ENCODE measurements at places on chromosomes 4 and X.
A peak's percentile ranks its signal among the peaks of the same experiment; 100 is the strongest.

GRCh38 chr4:125461676-125462363 lies 147.1 kb downstream of the FAT4 start:
- no peak for DNase-seq

- no peak for DNase-seq
Observed at GRCh38 chr4:53306729-53307128, 59.1 kb downstream of the SCFD2 start.

- DNase-seq = no peak
Observed at GRCh38 chr4:21512353-21512752, 436.2 kb downstream of the KCNIP4 start.

GRCh38 chr4:138689187-138689586 lies 326.4 kb upstream of the NOCT start:
- DNase-seq = no peak

- DNase-seq = no peak
Observed at GRCh38 chrX:132775263-132775823, 183.1 kb downstream of the HS6ST2 start.

GRCh38 chrX:88416002-88416401 lies 331.0 kb upstream of the CPXCR1 start:
- no peak for DNase-seq

DNA sequence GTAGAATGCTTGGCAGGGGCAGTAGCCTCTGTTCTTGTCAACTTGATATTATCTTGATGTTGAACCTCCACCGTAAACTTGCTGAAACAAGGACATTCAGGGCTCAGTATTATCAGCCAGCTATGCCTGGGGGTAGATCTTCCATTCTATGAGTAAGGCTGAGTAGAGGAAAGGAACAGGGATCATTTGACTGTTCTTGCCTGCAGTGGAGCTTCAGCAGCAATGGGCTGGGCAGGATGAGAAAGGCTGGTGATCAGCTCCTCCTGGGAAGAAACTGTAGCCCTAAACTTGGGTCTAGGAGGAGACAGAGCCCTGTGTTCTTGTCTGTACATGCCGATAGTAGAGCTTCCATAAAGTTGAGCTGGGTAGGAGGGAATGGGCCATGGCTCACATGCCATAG lies 127.2 kb downstream of the CCSER1 start:
- DNase-seq = no peak

- DNase-seq = no peak
Observed at GRCh38 chr4:173498023-173498422, 32.0 kb downstream of the HAND2 start.

DNA sequence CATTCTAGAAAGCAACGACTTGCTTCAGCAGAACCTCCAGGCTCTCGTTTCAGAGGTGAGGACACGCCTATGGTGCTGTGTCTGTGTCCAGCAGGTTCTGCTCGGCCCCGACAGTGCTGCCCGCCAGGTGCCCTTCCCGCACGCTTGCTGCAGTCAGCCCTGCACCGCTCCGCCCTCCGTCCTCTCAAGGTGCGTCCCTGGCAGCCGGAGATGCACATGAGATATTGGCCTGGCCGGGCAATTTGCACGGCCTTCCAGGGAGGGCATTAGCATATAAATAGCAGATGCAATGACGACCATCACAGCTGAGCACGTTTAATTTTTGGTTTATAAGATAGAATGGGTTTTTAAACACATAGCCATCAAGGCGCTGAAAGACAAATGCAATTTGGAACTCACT lies 14.4 kb downstream of the UVSSA start:
- DNase-seq = no peak

DNA sequence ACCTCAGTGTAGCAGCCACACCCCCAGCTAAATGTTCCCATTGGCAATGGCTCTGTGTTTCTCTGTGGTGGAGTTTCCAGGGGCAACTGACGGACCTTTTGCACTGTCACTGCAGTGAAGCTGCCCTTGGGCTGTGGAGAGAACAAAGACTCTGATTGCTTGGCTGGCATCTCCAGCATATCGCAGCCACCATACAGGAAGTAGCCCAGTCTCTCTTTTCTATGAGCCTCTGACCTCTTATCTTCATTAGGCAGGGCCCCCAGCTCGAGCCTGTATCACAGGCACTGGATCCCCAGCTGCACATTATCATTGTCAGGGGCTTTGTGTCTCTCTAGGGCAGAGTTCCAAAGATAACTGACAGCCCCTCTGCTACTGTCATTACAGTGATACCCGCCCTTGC lies 483.5 kb downstream of the ARAP2 start:
- DNase-seq = no peak

DNA sequence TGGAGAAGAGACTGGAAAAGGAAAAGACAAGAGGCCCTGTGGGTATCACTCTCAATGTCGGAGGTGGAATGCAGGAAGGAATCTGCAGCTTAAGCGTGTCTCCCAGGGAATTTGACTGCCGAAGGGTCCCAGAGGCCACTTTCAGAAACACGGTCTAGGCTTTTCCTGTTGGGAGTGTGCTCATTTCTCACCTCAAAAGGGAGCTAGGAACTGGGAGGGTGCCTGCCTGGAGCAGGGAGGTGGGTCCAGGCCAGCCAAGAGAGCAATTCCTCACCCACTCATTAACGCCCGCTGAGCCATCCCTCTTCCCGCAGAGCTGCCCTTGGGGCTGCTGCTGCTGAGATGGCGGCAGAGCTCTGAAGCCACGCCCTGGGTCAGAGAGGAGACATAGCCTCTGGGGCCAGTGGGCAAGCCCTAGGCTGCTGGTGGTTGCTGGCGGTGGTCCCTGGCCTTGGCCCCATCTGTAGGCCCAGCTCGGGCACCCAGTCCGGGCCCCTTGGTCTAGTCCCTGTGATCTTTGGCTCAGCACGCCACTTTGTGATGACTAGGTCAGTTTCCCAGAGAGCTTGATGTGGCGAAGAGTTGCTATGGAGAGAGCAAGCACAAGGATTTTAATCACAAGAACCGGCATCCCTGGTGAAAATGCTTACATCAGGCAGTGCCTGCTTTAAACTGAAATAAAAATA lies 4.1 kb downstream of the ZNF185 start:
- no peak for DNase-seq

GRCh38 chrX:21728276-21728968 lies 29.5 kb downstream of the SMPX start:
- DNase-seq = no peak

GRCh38 chrX:12946838-12947544 lies 27.9 kb upstream of the TMSB4X start:
- DNase-seq = peak; percentile 78

DNA sequence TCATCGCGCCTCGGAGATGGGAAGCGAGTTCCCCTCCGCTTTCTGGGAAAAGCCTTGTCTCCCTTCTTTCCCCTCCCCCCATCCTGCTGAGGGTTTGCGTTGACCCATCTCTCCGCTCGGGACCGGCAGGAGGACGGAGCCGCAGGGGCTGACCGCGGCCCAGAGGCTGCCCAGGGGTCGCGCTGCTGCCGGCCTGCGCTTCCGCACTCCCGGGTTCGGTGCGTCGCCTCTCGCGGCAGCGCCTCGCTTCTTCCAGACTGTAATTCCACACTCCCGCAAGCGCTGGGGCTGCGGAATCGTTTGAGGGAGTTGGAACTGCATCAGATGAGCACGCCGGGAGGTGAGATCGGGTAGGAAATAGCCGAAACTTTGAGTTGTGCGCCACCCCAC lies 88.3 kb downstream of the BCOR start:
- DNase-seq = peak; percentile 6

DNA sequence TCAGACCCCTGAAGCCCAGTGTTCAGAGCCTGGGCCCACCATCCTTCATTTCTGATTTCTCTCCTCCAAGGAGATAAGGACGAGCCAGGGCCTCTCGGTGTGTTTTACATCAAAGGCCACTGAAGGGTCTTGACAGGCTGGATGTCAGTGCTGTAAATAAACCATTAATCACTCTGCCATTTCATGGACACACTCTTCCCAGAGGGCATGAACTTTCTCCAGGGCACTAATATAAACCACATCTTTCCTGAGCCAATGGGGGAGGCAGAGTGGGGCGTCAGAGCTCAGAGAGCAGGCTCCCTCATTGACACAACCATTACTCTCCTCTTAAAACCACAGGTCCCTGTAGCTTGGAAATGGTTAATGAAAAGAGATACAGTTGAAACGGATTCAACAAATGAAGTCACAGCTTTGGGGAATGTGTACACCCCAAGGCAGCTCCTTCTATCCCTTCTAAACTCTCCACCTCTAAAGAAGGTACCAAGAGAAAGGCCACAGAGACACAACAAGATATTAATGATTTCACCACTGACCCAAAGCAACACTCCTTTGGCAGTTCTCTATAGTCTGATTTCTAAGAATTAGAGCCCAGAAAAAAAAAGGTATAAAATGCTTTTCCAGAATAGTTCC lies 200.6 kb downstream of the CHIC2 start:
- no peak for DNase-seq

GRCh38 chr4:117383468-117383867 lies 298.1 kb upstream of the TRAM1L1 start:
- no peak for DNase-seq

- DNase-seq = no peak
Observed at GRCh38 chr4:38865445-38865844, 2.2 kb upstream of the FAM114A1 start.

DNA sequence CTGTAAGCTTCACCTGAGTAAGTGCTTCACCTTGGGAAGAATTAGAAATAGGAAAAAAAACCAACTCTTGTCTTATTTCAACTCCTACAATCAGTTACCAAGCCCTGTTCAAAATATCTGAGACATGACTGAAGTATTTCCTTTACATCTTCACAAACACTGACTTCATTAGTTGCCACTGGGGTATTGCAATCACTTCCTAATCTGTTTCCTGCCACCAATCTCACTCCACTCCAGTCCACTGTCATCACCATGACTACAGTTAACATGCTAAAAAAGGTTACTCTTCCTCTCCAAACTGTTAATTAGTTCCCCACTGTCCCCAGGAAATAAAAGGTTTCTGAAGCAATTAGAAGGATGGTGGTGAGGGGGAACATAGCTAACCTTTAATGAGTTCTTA lies 3.3 kb upstream of the SUPT20HL1 start:
- no peak for DNase-seq

- DNase-seq = no peak
Observed at GRCh38 chr4:185286571-185286970, 77.2 kb downstream of the SNX25 start.

GRCh38 chrX:3963980-3964379 lies 250.5 kb upstream of the PRKX start:
- DNase-seq = no peak

DNA sequence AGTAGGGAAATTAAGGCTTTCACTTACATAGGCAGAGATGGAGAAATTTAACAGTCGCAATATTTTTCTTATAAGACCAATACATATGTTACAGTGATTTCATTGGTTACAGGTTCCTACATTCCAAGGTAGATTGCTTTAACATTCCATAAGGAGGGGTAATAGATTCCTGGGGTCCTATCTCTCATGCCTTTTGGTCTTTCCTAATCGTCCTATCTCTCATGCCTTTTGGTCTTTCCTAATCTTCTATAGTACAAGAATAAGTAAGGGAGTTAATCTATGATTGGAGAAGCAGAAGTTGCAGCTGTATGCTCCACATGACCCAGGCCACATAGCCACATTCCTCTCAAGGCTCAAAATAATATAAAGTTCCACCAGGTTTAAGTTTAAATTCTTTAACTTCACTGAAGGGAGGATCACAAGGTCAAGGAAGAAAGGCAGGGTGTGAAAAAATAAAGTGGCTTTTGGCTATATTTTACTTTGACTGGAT lies 285.0 kb upstream of the BOD1L1 start:
- no peak for DNase-seq

DNA sequence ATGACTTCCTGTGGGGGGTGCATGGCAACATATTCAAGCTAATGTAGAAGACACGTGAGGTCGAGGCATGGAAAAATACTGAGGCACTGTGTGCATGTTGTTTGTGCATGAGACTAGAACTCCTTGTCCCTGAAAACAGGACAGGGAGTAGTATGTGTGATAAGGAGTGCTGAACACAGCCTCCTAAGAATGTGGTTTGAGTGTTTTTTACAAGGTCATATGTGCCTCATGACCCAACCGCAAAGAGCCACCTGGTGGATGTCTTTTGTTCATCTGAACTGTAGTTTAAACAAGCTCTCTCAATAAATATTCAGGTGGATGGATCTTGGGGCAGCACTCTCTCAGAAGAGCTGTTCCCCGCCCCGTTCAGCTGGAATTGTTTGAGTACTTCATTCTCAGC lies 226.6 kb downstream of the NLGN4X start:
- no peak for DNase-seq

- no peak for DNase-seq
Observed at GRCh38 chr4:41646862-41647261, 101.7 kb downstream of the PHOX2B start.

DNA sequence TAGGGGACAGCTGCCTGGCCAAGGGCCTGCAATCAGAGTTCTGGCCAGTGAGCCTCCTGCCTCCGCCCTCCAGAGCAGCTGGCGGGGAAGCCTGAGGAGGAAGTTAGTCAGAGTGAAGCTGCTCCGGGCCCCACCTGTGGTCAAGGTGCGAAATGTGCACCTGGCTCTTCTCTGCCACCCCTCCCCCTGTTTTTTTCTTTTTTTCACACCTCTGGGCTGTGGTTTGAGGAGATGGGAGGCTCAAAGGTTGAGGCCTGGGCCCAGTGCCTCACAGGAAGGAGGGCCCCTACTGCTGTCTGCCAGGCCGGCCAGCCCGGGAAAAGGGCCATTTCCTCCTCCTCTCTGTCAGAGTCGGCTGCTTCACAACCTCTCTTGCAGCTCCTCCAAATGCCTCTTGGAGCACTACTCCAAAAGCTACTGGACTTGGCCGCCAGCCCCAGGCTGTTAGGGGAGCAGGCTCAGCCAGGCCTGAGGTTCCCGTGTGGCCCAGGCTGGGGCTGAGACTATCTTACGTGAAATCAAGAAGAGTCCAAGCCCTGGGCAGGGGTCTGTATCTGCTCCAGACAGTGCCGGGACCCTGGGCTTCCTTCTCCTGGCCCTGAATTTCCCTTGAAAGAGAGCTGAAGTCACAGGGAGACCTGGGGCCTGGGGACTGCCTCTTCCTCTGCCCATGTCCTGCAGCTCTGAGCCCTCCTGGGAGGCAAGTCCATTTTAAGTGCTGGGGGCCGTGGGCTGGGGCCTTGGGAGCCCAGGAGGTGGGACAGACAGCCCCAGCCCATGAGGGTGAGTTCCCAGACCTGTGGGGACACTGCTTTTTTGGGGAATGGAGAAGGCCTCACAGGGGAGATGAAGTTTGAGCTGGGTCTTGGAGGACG lies 4.5 kb upstream of the CXCR3 start:
- DNase-seq = peak; percentile 67

GRCh38 chr4:16858275-16858752 lies 40.1 kb downstream of the LDB2 start:
- DNase-seq = no peak

DNA sequence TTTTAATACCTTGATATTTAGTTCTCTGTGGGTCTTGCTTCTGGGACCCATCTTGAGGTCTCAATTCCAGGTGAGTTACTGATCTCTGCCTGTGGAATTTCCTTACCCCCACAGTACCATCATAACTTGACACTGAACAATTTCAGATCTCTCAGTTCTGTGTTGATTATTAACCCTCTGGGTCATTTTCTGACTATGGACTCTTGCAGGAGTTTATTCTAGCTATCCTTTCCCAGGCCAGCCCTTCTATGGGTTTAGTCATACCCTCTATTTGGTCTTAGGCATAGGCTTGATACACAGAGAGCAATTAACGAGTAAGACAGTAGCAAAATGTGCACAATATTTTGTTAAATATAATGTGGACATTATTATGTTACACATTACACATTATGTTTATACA lies 3.7 kb upstream of the SPARCL1 start:
- no peak for DNase-seq
